ENCODE measurements at places on chromosomes 6 and 20.

DNA sequence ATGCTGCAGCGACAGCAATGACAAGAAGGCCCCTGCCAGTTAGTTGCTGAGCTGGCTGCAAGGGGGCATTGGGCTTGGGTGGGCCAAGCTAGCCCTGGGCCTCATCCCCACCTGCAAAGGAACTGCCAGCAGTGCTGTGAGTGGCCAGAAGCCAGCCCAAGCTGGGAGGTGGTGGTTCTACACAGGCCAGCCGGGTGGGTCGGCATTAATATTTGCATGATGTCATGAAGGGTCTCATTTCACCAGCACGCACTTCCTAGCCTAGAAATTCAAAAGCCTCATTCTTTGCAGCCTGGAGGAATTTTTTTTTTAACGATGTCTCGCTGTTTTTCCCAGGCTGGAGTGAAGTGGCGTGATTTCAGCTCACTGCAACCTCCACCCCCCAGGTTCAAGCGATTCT, 62.0 kb downstream of the IYD start:
- no peak for DNase-seq

- DNase-seq, result no peak
Measured at GRCh38 chr20:19761841-19762240, 3.8 kb downstream of the RIN2 start.

DNA sequence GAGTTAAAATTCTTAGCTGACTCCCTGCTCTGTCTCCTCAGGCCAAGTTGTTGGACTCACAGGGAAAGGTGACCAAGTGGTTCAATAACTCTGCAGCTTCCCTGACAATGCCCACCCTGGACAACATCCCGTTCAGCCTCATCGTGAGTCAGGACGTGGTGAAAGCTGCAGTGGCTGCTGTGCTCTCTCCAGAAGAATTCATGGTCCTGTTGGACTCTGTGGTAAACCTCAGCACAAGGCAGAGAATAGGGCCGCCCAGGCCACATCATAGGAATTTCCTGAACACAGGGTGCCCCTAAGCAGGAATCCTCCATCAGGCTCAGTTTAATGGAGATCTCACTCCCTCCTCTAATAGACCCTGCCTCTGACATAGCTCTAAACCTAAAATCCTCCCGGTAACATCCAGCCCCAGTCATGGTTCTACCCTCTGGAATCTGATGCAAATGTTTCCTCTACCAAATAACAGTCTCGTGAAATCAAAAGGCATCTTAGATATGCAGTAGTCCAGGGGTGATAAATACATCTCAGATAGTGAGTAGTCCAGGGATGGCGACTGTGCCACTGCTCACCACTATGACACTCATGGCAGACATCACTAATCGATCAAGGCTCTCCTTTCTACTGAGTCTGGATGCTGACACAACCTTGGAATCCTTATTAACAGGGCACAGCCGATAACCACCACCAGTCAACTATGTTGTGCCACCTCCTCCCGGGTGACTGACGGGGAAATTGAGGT, 18.3 kb downstream of the BPIFB1 start:
- DNase-seq, result no peak

DNA sequence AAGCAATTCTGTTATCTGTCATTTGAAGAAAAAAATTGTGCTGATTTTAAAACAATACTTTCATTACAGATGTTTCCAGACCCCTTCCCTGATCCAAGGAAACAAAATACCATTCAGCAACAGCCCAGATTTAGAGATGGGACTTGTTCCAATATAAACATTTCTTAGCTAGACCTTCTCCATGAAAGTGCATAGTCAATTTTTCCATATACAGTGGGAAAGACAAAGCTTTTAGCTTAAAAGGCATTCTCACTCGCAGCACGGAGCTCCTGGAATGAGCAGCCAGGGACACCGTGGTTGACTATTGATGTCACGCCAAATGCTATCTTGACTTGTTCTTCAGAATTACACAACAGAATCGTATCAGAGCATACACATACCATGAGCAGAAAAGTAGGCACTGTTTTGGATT, 21.5 kb downstream of the LAMA4 start:
- DNase-seq, result no peak

DNA sequence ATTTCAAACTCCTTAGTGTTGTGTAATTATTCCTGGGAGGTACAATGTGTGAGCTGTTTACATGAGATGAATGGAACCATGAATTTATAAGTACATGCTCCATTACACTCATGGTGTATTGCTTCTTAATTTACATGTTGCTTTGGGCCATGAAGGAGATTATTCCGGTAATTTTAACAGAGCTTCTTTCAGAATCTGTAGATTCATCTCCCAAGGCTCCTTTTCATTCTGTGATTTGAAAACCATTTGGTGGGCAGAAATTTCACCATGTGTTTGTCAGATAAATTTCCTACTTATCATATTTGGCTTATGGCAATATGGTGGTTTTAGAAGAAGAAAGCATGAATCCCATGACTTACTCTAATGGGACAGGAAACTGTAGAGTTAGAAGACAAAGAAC, 421.6 kb upstream of the EYS start:
- DNase-seq, result no peak

GRCh38 chr6:170110201-170111140, 180.4 kb downstream of the DLL1 start:
- DNase-seq, result no peak

GRCh38 chr6:150293019-150293418, 75.8 kb upstream of the IYD start:
- no peak for DNase-seq

- DNase-seq, result no peak
Measured at GRCh38 chr20:61951695-61952533, 113.8 kb downstream of the TAF4 start.

DNA sequence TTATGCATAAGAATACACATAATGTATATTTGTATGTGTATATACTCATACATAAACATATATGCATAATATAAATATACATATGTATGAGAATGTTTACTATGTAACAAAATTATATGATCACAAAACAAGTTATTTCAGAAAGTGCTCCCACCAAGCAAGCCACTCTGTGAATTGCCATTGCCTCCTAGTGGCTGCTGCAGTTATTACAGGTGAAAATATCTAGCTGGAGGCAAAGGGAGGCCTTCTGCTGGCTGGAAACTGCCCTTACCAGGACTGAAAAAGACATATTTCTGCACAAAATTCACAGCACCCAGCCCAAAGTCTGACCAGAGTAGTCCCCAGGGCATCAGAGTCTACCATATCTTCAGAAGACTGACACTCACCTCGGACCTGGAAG, 14.4 kb upstream of the ADAM33 start:
- DNase-seq, result no peak

GRCh38 chr6:12391472-12391871, 101.3 kb downstream of the EDN1 start:
- DNase-seq, result no peak

- no peak for DNase-seq
Measured at GRCh38 chr6:37615564-37616340, 81.9 kb downstream of the MDGA1 start.

- DNase-seq, result no peak
Measured at GRCh38 chr6:101458336-101458735, 64.8 kb downstream of the GRIK2 start.

- no peak for DNase-seq
Measured at GRCh38 chr20:61300709-61301108, 48.6 kb downstream of the CDH4 start.

- no peak for DNase-seq
Measured at GRCh38 chr20:13745784-13746183, 38.9 kb downstream of the ESF1 start.

- DNase-seq, result no peak
Measured at GRCh38 chr20:43717616-43717995, 9.2 kb downstream of the GTSF1L start.
